ENCODE measurements at places on chromosomes 2 and 18. TPM values are rescaled to one million over a fixed set of nuclear protein-coding genes. Genes with fewer than 3 reads are reported as not detected.

GRCh38 chr18:57543560-57543959 is 42.9 kb downstream of the FECH start:
- DNase-seq: no peak

GRCh38 chr2:34162231-34162630 is 563.1 kb upstream of the FAM98A start:
- no peak for DNase-seq

FNDC4 gene
- polyA plus RNA-seq: not detected

GRCh38 chr2:43924463-43924862 is 71.3 kb downstream of the LRPPRC start:
- DNase-seq: no peak

CFAP65 gene
- polyA plus RNA-seq: not detected

- DNase-seq: no peak
Observed at GRCh38 chr2:48341551-48342133, 188.3 kb upstream of the STON1 start.

DNA sequence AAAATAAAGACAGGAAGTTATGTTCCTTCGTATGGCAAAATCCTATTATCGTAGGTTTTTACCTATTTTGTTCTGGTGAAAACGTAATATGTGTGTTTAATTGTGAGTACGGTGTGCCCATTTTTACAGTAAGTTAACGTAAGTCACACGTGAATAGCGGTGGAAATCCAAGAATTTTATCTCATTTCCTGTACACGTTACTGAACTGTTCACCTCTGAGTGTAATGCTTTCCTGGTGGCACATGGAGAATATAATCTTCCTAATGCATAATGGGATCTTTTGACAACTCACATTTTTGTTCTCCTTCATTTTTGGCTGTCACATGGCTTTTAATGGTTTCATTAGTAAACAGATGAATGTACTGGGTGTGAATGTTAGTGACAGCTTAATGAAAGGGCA is 28.2 kb downstream of the BCL2L11 start:
- no peak for DNase-seq

GRCh38 chr18:79588636-79589481 is 90.7 kb upstream of the CTDP1 start:
- no peak for DNase-seq

PRKCE gene
- polyA plus RNA-seq: 0.78 TPM

- no peak for DNase-seq
Observed at GRCh38 chr2:203659331-203660049, 46.9 kb upstream of the CD28 start.

DNA sequence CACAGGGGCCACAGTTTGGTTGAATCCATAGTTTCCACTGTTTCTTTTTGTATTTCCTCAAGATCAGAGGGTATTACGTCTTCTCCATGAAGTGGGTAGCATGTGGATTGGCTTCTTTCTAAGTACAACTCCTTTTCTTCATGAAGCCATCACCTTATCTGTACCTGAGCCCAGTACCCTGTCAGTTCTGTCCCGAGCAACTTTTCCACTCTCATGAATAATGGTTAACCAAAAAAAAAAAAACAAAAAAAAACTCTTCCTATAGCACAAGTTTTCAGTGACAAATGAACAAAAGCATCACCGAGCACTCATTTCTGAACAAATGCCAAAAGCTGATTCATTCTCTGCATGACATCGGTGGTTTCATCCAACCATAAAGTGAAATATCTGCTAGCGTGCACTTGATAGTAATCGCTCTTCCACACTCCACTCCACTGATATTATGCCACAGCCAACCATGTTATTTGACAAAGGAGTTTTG is 53.0 kb upstream of the CCDC150 start:
- DNase-seq: no peak

CDK15 gene
- not detected for polyA plus RNA-seq

DNA sequence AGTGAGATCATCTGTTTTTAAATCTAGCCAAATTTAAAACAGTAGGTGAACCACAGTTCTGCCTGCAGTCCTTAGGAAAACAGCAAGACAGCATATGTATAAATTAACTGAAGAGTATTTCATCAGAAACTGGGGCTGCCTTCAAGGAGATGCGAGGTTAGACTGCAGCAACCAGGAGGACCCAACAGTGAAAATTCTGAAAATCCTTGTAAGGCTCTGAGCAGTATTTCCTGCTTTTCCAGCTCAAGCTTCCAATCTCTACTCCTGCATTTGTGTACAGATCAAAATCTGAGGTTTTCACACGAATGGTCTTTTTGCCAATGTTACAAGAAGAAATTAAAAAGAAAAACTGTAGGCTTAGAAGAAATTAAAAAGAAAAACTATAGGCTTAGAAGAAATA is 43.7 kb downstream of the CERKL start:
- DNase-seq: no peak

- DNase-seq: no peak
Observed at GRCh38 chr18:50659091-50660003, 99.5 kb downstream of the MAPK4 start.

GRCh38 chr2:18454692-18455235 is 105.7 kb downstream of the RDH14 start:
- no peak for DNase-seq

- no peak for DNase-seq
Observed at GRCh38 chr18:78685250-78685979, 294.2 kb upstream of the SALL3 start.

IKZF2 gene
- polyA plus RNA-seq: 32.1 TPM

- DNase-seq: no peak
Observed at GRCh38 chr2:221442128-221442527, 130.0 kb downstream of the EPHA4 start.

GRCh38 chr18:12049978-12050811 is 43.4 kb upstream of the ANKRD62 start:
- no peak for DNase-seq

- DNase-seq: peak; percentile 51
Observed at GRCh38 chr2:6917071-6917760, at the start of gene RNF144A. Gene RNF144A, plus strand, starts transcription at chr2:6917412. Its CDS starts 79,515 bp downstream, at chr2:6996927.

- DNase-seq: no peak
Observed at GRCh38 chr2:25257032-25257552, 84.6 kb downstream of the DNMT3A start.

CROCC2 gene
- polyA plus RNA-seq: not detected

NT5C1B gene
- 0.78 TPM for polyA plus RNA-seq
